Naive B cell (primary cell): ENCODE measurements at places on chromosomes 7 and 10. TPM values are rescaled to one million over a fixed set of nuclear protein-coding genes. Genes with fewer than 3 reads are reported as not detected.

Gene CELF2
- polyA plus RNA-seq = 186 TPM

DNA sequence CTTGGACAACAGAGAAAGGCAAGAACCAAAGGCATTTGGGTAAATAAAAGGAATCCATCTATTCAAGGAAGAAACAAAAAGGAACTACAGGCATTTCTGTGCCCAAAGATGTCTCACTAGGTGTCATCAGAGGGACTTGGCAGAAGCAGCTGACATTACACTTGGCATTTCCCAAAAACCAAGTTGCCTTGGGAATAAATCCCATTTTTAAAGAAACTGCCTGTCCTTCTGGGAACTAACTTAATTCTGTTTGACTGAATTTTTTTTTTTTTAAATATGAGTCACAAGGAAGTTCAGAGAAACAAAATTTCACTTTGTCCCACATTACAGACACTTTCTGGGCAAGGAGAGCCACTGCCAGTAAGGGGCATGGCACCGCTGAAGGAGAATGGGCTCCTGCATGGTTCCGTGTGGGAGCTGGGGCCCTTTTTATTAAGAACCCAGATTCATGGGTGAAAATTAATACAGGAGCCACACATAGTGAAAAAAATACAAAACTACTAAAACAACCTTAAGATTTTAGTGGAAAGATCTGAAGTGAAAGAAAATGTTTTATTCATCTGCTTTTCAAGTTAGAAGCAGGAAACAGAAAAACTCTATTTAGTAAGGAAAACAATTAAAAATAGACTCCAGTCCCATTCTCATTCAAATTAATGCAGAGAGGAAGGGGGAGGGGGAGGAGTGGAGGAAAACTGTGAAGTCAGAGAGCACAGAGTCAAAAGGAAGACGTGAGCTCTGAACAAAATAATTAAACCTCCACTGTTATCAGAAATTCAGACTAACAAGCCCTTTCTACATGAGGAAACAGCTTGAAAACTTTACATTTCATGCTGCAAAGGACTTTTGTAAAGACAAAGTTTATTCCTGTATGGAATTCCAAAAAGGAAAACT lies 118.4 kb upstream of the PDLIM1 start:
- no peak for DNase-seq
- no peaks in the 10 kb centered on the region for H3K36me3 ChIP-seq
- H3K4me1 ChIP-seq = no peaks in the 10 kb centered on the region
- H3K27ac ChIP-seq = no peak overlapping the region
- H3K4me3 ChIP-seq = no peak overlapping the region

Gene GIMAP1
- polyA plus RNA-seq = 1.8 TPM

Gene GPNMB
- not detected for polyA plus RNA-seq

- DNase-seq = no peak
- no peaks in the 10 kb centered on the region for H3K27me3 ChIP-seq
- H3K36me3 ChIP-seq = no peaks in the 10 kb centered on the region
Observed at GRCh38 chr10:82429302-82429701, 554.3 kb downstream of the NRG3 start.

GRCh38 chr10:7315906-7316305 lies 94.9 kb downstream of the SFMBT2 start:
- H3K4me3 ChIP-seq = no peak overlapping the region
- peak overlapping the region; percentile 34 for H3K27ac ChIP-seq
- DNase-seq = no peak
- no peaks in the 10 kb centered on the region for H3K36me3 ChIP-seq
- H3K27me3 ChIP-seq = no peaks in the 10 kb centered on the region

GRCh38 chr7:93551063-93551895 lies 23.2 kb downstream of the CALCR start:
- no peak overlapping the region for H3K27ac ChIP-seq
- H3K36me3 ChIP-seq = no peaks in the 10 kb centered on the region
- H3K4me3 ChIP-seq = no peak overlapping the region
- H3K4me1 ChIP-seq = no peaks in the 10 kb centered on the region
- H3K27me3 ChIP-seq = peaks cover 6% of the 10 kb centered on the region
- no peak for DNase-seq

Gene UCN3
- not detected for polyA plus RNA-seq

GRCh38 chr7:49821181-49821580 lies 47.7 kb downstream of the VWC2 start:
- DNase-seq = no peak
- no peaks in the 10 kb centered on the region for H3K36me3 ChIP-seq
- no peaks in the 10 kb centered on the region for H3K27me3 ChIP-seq
- no peaks in the 10 kb centered on the region for H3K4me1 ChIP-seq
- no peak overlapping the region for H3K27ac ChIP-seq
- H3K4me3 ChIP-seq = no peak overlapping the region

GRCh38 chr7:100163871-100164270 lies 4.5 kb downstream of the GAL3ST4 start:
- no peak overlapping the region for H3K27ac ChIP-seq
- no peaks in the 10 kb centered on the region for H3K36me3 ChIP-seq

GRCh38 chr10:59713196-59713821 lies 3.7 kb upstream of the SLC16A9 start:
- H3K4me3 ChIP-seq = no peak overlapping the region
- peaks cover 10% of the 10 kb centered on the region for H3K4me1 ChIP-seq
- no peak overlapping the region for H3K27ac ChIP-seq
- DNase-seq = no peak
- H3K27me3 ChIP-seq = peaks cover 37% of the 10 kb centered on the region

- H3K4me1 ChIP-seq = no peaks in the 10 kb centered on the region
- H3K36me3 ChIP-seq = no peaks in the 10 kb centered on the region
- DNase-seq = no peak
- H3K27me3 ChIP-seq = no peaks in the 10 kb centered on the region
- H3K4me3 ChIP-seq = no peak overlapping the region
Observed at GRCh38 chr10:116385994-116386809, 41.4 kb upstream of the PNLIPRP3 start.

GRCh38 chr7:39379416-39379815 lies 186.8 kb upstream of the YAE1 start:
- no peak for DNase-seq
- peaks cover 14% of the 10 kb centered on the region for H3K27me3 ChIP-seq

DNA sequence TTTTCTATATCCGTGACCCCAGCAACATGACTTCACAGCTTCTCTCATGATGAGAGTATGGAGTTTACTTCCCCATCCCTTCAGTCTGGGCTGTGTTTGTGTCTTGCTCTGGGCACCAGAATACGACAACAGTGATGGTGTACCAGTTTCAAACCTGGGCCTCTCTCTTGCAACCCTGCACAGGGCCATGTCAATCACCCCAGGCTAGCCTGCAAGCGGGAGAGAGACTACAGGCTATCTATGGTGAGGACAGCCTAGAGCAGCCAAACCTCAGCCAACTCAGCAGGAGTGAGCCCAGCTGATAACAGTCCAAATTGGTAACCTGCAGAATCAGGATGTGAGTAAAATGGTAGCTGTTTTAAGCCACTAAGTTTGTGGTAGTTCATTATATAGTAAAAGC lies 235.8 kb downstream of the CHCHD3 start:
- no peaks in the 10 kb centered on the region for H3K27me3 ChIP-seq
- no peak overlapping the region for H3K4me3 ChIP-seq

Gene KIF5B
- polyA plus RNA-seq = 26.9 TPM

DNA sequence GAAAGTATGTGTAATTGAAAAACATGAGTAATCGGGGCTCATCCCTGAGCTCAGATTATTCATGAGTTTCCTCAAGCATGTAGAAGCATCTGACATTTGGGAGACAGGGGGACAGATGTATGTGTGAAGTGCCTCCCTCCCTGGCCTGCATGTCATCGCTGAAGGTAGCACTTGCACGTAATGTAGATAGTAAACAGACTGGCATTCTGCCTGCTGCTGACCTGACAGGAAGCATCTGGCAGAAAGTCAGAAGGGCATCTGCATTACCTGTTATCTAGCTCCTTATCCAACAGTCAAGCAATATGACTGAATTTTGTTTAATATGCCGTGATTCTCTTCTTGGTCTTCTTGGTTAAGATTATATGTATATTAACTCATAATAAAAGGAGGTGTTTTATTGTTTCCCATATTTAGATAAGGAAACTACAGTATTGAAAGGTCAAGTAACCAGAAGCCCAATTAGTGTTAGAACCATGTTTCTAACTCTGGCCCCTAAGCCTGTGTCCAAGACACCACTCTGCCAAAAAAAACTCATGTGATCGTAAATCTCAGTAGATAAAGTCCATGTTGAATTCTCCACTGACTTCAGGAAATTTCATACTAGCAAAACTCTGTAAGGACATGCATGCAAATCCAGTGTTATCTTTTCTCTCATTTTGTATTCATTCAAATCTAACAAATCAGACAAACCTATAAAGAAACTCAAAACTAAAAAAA lies 918.1 kb upstream of the MBL2 start:
- H3K27ac ChIP-seq = no peak overlapping the region
- no peaks in the 10 kb centered on the region for H3K27me3 ChIP-seq
- H3K36me3 ChIP-seq = no peaks in the 10 kb centered on the region
- no peaks in the 10 kb centered on the region for H3K4me1 ChIP-seq
- H3K4me3 ChIP-seq = no peak overlapping the region

Gene SFRP5
- polyA plus RNA-seq = not detected

Gene NPS
- polyA plus RNA-seq = not detected

GRCh38 chr10:62748386-62748785 lies 56.1 kb upstream of the ADO start:
- H3K36me3 ChIP-seq = no peaks in the 10 kb centered on the region
- H3K27me3 ChIP-seq = peaks cover 21% of the 10 kb centered on the region
- H3K27ac ChIP-seq = no peak overlapping the region
- DNase-seq = no peak
- H3K4me1 ChIP-seq = peaks cover 19% of the 10 kb centered on the region

- DNase-seq = no peak
- H3K27ac ChIP-seq = no peak overlapping the region
- no peak overlapping the region for H3K4me3 ChIP-seq
- H3K27me3 ChIP-seq = peaks cover 4% of the 10 kb centered on the region
- H3K4me1 ChIP-seq = peaks cover 8% of the 10 kb centered on the region
- H3K36me3 ChIP-seq = no peaks in the 10 kb centered on the region
Observed at GRCh38 chr7:108329514-108329913, 126.7 kb downstream of the NRCAM start.

DNA sequence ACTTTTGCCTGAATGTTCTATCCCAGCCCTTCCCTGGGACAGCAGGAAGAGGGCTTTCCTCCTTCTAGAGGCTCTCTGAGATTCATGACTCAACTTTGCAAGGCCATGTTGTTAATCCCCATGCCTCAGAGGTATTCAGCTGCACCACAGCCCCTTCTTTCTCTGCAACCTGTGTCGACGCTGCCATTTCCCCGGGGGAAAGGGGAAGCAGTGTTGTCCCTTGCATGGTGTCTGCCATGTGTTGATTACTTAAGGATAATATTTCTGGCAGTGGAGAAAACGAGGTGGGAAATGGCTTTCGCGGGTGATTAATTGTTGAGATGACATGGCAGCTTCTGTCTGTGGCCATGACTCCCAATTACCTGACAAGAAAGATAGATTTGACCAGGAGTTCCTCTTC lies 133.1 kb downstream of the SORCS3 start:
- H3K36me3 ChIP-seq = no peaks in the 10 kb centered on the region
- no peak overlapping the region for H3K4me3 ChIP-seq
- H3K4me1 ChIP-seq = no peaks in the 10 kb centered on the region
- no peak overlapping the region for H3K27ac ChIP-seq
- no peak for DNase-seq

- peaks cover 5% of the 10 kb centered on the region for H3K27me3 ChIP-seq
- H3K4me1 ChIP-seq = no peaks in the 10 kb centered on the region
- DNase-seq = no peak
- H3K27ac ChIP-seq = no peak overlapping the region
- H3K36me3 ChIP-seq = no peaks in the 10 kb centered on the region
Observed at GRCh38 chr7:33814400-33814799, 90.9 kb upstream of the BMPER start.

DNA sequence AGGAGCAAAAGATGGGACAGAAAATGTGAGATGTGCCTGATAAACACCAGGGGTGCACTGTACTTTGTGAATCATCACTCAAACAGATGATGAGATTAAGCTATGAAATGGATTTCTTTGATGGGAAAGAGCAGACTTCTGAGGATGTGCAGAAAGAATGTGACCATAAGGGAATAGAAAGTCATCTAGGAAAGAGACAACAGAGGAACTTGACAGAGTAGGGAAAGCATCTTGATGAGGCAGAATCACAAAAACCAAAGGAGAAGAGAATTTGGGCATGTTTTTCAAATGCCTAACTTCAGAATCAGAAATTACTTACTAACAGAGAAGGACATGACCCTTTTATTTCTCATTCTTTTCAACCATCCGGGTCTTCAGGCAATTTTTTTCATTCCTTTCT lies 82.4 kb upstream of the LRRTM3 start:
- no peak for DNase-seq
- H3K27ac ChIP-seq = no peak overlapping the region
- no peaks in the 10 kb centered on the region for H3K27me3 ChIP-seq
- no peak overlapping the region for H3K4me3 ChIP-seq

DNA sequence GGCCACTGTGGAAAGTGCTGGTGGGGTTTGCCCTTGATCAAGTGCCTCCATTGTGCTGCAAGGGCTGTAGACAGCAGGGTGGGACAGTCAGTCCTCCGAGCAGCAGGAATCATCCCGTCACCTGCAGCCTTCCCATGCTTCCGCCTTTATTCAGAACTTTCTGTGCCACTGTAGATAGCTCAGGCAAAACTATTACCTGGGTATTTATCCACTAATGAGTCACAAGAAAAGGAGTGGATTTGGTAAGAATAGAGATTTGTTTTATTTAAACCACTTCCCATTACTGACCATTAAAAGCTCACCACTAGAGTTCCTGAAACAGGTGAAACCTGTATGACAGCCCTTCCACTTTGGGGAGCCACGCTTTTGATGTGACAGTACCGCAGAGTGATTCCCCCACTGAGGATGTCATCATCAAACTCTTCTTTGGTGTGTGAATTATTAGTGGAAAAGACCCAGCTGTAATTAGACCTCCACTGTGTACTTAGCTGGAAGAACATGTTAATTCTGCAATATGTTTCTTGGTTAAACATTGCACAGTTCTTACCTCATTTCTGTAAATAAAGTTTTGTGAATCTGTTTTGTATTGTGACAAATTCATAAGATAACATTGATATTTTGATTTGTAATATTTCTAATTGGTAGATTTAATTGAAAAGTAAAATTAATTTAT lies 208.8 kb downstream of the MLLT10 start:
- no peak for DNase-seq
- H3K4me3 ChIP-seq = no peak overlapping the region
- H3K4me1 ChIP-seq = peaks cover 5% of the 10 kb centered on the region
- H3K36me3 ChIP-seq = peaks cover 6% of the 10 kb centered on the region

Gene FOXI2
- polyA plus RNA-seq = not detected

DNA sequence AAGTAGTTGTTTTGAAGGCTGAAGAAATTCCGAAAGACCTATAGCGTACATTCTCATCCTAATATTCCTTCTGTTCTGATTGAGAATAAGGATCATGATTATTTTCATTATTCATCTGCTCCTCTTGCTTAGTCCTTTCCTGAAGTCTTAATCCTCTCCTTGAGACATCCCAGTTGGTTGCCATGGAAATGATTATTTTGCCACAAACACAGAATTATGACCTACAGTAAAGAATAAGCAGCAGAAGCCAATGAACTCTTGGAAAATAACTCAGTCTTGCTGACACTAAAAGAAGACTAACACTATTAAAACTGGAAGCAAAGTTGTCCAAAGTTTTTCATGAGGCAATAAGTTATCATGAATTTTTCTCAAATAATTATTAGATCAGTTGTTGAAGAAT lies 47.8 kb upstream of the JAZF1 start:
- H3K36me3 ChIP-seq = no peaks in the 10 kb centered on the region
- no peaks in the 10 kb centered on the region for H3K4me1 ChIP-seq
- DNase-seq = no peak

GRCh38 chr10:67036808-67037207 lies 111.0 kb downstream of the LRRTM3 start:
- no peaks in the 10 kb centered on the region for H3K4me1 ChIP-seq
- no peaks in the 10 kb centered on the region for H3K27me3 ChIP-seq
- H3K4me3 ChIP-seq = no peak overlapping the region
- no peak overlapping the region for H3K27ac ChIP-seq

Gene VPS37D
- not detected for polyA plus RNA-seq
